Fibroblast of skin of right biceps (primary cell): ENCODE measurements at places on chromosomes 6 and 20.

DNA sequence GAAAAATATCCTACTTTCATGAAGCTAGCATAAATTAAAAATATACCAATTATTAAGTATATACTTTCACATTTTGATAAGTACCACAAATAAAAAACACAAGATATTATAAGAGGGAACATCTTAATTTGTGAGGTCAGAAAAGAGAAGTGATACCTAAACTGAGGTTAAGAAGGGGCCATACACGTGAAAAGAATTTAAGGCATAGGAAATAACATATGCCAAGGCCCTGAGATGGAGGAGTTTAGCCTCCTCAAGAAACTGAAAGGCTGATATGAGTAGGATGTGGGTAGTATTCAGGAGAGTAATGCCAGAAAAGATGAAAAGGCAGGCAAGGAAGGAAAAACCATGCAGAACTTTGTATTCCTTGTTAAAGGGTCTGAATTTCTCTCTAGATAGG, 116.6 kb upstream of the HTR1E start:
- DNase-seq, result no peak

DNA sequence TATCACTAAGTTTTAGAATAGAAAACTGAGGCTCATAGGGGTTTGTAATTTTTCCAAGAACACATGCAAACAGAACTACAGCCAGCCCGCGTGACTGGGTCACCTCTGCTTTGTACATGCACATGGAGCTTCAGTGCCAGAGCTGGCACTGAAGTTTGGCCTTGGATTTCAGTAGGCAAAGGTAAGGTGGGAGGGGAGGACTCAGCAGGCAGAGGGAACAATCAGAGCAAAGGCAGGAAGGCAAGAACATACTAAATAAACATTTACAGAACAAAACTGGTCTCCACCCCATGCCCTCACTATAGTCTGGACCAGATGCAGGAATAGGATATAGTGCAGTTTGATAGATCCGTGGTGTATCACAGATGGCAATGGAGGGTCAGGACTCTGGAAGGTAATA, 13.6 kb upstream of the ABRACL start:
- no peak for DNase-seq

DNA sequence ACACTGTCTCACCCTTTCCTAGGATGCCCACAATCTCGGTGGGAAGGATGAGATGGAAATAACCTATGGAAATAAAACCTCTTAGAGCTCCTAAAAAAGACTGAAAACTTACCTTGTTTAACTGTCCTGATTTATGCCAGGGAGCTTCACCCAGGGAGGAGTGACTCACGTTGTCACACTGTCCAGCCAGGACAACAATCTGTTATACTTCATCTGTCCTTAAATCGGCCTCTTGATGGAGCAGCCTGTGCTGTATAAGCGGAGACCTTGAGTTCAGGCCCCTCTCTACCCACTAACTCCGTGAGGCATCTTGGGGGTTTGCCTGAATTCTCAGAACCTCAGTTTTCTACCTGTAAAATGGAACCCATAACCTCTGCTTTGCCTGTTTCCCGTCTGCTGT, 9.2 kb upstream of the KIAA1755 start:
- DNase-seq, result no peak

- DNase-seq, result no peak
Observed at GRCh38 chr6:150878347-150879213, 13.1 kb downstream of the MTHFD1L start.

DNA sequence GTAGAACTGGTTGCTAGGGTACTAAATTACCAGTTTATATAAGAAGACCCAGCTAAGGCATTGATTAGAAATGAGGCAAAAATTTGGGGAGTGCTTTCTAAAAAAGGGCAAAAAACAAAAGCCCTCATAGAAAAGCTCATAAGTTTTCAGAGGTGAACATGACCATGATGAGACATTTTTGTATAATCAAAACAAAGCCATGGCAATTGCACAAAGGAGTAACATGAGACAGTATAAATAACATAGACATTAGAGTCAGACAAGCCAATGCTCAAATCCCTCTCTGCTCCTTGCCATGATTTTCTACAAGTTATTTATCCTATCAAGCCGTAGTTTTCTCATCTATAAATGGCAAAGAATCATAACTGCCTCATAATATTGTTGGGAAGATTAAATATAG, 112.2 kb upstream of the ADTRP start:
- no peak for DNase-seq

GRCh38 chr6:170030821-170031471, 259.9 kb downstream of the DLL1 start:
- no peak for DNase-seq

DNA sequence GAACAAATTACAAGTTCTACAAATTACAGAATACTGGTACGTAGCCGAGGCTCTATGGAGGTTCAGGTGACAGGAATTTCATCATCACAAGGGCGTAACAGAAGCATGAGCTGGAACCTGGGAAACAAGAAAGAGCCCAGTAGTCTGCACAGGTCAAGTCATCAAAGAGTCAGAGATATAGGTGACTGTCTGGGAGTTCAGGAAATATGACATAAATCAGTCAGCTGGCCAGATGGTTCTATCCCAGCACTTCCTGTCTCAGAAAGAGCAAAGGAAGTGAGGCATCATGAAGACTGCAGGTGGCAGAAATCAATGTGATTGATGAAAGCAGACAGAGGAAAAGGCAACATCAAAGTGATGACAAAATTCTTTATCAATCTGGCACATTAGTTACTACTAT, 23.3 kb downstream of the MYCT1 start:
- DNase-seq, result no peak

DNA sequence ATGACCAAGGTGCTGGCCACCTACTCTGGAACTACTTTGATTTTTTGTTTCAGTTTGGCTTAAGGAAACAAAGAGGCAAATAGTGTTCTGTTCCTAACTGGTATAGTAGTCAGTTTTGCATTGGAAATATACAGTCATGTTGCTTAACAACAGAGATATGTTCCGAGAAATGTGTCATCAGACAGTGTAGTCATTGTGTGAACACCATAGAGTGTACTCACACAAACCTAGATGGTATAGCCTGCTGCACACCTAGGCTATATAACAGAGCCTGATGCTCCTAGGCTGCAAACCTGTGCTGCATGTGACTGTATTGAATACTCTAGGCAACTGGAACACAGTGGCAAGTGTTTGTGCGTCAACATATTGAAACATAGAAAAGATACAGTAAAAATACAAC, 80.4 kb downstream of the ARID1B start:
- DNase-seq, result peak; percentile 36

DNA sequence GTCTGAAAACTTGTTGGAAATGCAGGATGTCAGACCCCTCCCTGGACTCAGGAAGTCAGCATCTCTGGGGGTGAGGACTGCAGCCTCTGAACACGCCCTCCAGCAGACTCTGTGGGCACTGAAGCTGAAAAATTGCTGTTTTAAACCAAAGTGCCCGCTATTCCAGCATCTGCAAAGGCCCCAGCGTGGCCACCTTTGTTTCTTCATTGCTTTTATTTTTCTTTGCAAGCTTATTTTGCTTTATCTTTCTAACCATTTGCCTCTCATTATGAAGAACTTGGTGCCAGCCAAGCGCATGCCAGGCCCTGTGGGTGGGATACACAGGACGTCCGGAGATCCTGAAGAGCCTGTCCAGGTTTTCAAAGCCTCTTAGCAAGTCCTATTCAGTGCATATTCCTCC, 203.9 kb upstream of the CST7 start:
- DNase-seq, result no peak

- peak; percentile 38 for DNase-seq
Observed at GRCh38 chr20:47988676-47989075, 203.4 kb upstream of the SULF2 start.

DNA sequence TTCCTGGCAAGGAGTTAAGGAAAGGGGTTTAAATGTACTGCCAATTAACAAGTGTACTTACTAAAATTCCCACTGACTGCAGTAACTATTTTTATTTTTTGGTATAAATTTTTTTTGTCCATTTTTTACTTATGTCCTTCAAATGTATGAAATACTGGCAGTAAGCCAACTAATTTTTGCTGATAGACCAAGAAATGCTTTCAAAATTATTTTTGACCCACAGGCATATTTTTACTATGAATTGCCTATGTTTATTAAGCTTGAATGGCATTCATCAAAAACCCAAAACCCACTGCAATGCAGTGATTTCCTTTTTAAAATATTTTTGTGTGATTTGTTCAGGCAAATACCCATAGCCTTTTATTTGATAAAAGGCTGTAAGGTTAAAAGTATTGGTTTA, 560.1 kb downstream of the UTRN start:
- DNase-seq, result peak; percentile 75

GRCh38 chr6:114735025-114735735, 392.4 kb upstream of the HS3ST5 start:
- DNase-seq, result peak; percentile 67

GRCh38 chr20:40049854-40050253, 639.2 kb downstream of the MAFB start:
- no peak for DNase-seq

DNA sequence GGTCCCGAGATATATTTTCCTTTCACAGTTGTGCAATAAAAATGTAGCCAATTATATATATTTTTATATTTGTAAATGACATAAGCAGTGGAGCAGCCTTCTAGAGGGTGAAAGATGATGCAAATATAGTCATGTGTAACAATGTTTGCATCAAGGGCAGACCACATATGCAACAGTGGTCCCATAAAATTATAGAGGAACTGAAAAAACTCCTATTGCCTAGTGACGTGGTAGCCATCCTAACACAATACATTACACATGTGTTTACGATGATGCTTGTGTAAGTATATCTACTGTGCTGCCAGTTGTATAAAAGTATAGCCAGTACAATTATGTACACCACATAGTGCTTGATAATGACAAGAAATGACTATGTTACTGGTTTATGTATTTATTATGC, 162.8 kb downstream of the ZFAND3 start:
- no peak for DNase-seq

DNA sequence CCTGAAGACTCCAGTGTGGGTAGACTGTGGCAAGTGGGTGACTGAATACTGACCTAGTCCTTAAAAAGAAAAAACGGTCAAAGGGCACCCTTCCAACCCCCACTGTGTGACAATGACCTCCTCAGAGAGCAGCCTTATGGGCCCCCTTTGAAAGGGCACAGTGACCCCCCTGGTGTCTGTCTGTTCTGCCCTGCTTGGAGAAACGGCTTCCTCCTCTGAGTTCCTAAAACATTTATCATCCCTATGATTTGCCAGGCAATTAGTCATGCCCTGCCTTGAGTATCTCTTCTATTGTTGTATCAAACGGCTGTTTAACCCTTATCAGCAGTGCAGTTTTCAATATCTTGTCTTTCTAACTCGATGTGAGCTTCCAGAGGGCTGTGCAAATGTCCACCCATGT, 21.0 kb upstream of the STX16 start:
- peak; percentile 77 for DNase-seq

DNA sequence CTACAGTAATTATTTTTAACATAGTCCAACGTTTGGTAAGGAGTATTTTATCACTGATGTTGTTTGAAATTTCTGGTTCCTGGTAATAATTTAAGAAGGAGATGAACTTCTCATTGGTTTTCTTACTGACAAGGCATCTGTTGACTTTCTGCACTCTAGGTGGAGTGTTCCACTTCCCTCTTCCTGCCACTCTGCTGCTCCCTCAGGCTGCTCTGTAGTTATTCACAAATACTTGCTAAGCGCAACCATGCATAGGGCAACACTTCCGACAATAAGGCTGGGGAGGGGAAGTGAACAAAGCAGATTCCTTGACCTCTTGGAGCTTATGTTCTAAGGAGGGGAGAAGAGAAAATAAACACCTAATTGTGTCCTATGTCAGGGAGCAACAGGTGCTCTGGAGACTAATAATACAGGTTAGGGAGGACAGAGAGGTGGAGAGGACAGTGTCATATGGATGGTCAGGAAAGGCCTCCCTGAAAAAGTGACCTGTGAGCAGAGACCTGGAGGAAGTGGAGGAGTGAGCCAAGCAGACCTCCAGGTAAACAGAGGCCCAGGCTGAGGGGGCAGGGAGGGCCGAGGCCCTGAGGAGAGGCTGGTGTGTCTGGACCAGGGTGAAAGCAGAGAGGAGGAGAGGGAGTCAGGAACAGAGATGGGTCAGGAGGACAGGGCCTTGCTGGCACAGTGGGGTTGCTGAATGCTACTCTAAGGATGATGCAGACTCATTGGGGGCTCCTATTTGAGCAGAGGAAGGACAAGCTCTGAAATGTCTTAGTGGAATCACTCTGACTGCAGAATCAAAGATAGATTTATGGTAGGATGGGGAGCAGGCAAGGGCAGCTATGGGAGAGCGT, 134.8 kb upstream of the SLC24A3 start:
- DNase-seq, result no peak

DNA sequence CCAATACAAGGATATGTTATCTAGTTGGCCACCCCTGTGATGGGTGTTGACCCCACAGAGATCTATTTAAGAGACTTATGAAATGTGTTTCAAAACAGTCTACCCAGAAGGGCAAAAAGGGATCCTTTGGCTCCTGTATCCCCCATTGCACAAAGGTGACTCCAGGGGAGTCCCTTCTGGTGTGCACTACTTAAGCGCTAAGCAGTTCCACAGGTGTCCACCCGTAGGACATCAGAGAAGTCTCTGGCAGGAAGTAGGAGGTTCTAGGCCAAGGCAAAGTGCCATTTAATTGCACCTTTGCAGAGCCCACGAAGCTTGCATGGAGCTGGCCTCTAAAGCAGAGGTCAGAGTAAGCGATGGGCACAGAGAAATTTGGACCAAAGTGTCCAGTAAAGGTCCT, 147.7 kb downstream of the MRPL14 start:
- DNase-seq, result no peak

GRCh38 chr6:150032598-150032997, 7.3 kb upstream of the RAET1L start:
- no peak for DNase-seq

DNA sequence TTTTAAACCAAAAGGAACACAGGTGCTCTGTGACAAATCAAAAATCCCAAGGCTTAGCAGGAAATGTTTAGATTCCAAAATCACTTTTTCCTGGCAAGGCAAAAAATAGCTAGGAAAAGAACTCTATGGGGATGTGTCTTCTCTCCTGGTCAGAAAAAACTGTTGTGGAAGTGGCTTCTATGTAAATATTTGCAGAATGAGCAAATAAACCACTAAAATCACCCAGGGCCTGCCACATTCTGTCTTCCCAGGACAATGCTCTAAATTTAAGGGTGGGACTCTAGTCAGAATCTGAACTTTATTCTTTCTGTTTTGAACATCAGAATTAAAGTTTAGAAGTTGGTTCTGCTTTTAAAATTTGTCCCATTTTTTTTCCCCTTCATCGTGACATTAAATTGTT, 29.3 kb downstream of the GCM1 start:
- peak; percentile 6 for DNase-seq

DNA sequence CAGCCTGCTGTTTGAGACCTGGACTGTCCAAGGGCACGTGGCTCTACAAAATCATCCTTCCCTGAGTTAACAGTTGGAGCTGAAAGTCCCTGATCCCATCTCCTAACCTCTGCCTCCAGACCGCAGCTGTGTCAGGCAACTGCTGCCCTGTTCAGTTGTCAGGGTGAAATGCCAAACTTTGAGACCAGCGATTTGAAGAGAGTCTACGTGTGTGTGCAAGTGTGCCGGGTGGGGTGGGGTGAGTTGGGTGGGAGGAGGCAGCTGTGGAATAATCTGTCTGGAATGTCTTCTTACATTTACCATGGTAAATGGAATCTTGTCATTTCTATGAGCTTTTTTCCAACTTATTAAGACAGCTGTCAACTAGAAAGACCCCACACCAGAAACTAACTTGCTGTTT, 81.0 kb upstream of the FAM8A1 start:
- peak; percentile 16 for DNase-seq

GRCh38 chr6:88989215-88989614, 25.8 kb upstream of the RNGTT start:
- peak; percentile 9 for DNase-seq

- DNase-seq, result peak; percentile 82
Observed at GRCh38 chr6:20952699-20953474, 418.6 kb downstream of the CDKAL1 start.

GRCh38 chr6:149049230-149049629, 268.3 kb upstream of the TAB2 start:
- DNase-seq, result peak; percentile 57

GRCh38 chr20:20447196-20447595, 79.3 kb downstream of the INSM1 start:
- DNase-seq, result no peak
